Stimulated activated CD8-positive, alpha-beta memory T cell treated with anti-CD3 and anti-CD28 coated beads, Interleukin-4, amount 100 ng/mL, for 1 hour (primary cell): ENCODE measurements at places on chromosomes 5 and 9.

DNA sequence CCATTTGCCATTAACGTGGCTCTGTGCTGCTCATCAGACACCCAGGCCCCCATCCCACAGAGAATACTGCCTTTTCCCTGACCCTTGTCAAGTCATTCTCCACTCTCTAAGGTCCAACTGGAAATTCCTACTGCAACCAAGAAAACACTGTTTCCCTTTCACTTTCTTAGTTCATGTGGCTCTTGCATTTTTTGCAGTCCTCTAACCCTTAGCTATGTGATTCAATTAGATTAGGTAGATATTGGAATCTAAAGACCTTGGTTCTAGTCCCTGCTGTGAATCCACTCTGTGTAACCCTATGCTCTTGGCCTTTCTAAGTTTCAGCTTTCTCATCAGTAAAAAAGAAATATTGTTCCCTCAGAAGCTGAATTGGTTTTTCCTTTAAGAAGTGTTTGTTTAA lies 649.4 kb downstream of the CCDC171 start:
- no peak for DNase-seq

GRCh38 chr9:93955111-93955980 lies at the start of gene BARX1:
TSS of gene BARX1 (minus strand) at chr9:93955355. CDS start at chr9:93955146, 209 bp downstream.
- DNase-seq, result no peak

DNA sequence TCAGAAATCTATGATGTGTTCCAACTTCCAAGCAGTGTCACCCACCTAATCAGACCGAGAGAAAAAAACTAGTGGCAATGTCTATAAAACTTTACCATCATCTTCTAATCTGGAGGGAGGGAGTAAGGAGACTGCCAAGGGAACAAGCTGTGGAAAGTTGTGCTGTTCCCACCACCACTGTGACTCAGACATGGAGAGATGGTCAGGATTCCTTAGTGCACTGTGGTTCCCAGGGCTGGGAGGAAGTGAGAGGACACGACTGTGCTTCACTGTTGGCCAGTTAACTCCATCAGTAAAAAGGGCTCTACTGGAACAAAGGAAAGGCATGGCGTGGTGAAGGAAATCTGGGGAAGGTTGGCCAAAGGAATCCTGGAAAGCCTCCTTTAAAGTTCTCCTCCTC lies 18.8 kb downstream of the TICAM2 start:
- DNase-seq, result no peak

GRCh38 chr5:126636956-126637355 lies 36.2 kb downstream of the PHAX start:
- DNase-seq, result no peak

DNA sequence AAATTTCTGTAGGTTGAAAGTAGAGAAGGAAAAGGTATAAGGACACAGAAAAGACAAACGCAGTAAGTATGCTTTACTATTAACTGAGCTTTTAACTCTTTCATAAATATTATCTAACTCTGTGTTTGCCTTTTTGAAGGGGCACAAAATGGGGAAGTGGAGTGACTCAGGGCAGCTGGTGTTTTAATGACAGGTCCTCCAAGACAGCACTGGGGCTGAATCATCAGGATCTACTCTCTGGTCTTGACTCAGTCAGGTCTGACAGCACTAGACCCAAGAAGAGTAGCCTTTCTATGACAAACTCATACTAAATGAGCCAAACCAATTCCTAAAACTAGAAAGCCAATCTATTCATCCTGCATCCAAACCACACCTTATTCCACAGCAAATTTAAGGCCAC lies 102.2 kb downstream of the APTX start:
- DNase-seq, result no peak
